Mesenchymal stem cell (in vitro differentiated cells and primary cell): ENCODE measurements at places on chromosomes 6 and 20.

GRCh38 chr6:125050663-125051318 lies 88.6 kb downstream of the RNF217 start:
- DNase-seq, result peak; percentile 85

DNA sequence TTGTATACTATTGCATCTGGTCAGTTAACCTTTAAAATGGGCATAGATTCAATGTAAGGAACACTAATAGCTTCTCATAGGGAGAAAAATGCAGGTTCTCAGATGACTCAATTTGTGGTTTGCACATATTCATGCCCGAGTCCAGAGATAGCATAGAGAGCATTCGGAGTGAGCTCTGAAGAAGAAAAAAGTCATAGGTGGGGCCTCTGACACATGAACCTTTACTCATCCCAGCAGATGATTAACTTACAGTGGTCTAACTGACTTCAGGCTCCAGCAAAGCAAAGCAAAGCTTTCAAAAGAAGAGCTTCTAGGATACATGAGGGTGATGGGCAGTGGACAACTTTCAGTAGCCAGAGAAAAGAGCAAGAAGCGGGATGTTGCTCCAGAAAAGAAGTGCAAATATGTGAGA lies 55.3 kb upstream of the BTN3A2 start:
- DNase-seq, result peak; percentile 65

DNA sequence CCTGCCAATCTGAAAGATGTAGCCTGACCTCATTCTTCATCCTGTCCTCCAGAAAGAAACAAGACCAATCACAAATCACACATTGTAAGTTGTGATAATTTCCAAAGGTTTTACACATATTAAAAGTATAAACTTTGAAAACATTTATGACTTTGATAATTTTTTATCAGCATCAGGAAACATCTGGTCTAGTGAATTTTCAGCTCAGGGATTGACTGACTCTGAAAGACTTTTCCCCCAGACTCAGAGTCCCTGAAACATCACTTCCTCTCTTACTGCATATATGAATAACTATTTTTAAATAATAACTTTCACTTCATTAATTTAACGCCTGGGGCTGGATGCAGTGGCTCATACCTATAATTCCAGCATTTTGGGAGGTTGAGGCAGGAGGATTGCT lies 48.5 kb upstream of the SSTR4 start:
- no peak for DNase-seq

DNA sequence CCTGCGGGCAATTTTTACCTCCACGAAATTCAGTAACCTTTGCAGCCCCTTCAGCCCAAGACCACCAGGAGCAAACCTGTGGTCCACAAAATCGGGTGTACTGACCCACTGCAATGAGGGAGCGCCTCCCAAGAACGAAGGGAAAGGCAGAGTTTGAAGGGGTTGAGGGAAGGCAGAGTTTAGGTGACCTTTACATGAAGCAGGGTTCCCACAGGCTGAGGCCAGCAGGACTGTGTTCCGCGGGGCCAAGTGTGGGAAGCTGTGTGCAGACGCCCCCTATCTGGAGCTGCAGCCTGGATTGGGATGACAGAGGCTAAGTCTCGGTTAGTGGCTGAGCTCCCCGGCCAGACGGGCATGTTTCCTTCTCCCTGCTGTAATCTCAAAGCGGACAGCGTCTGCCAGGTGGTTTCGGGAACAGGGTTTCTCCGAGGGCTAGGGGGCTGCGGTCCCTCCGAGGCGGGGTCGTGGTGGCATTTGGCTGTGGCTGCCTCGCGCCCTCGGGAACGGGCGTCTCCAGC lies 826 bp upstream of the PYGB start:
- peak; percentile 86 for DNase-seq

- DNase-seq, result peak; percentile 20
Observed at GRCh38 chr6:45148711-45149341, 179.3 kb upstream of the RUNX2 start.

DNA sequence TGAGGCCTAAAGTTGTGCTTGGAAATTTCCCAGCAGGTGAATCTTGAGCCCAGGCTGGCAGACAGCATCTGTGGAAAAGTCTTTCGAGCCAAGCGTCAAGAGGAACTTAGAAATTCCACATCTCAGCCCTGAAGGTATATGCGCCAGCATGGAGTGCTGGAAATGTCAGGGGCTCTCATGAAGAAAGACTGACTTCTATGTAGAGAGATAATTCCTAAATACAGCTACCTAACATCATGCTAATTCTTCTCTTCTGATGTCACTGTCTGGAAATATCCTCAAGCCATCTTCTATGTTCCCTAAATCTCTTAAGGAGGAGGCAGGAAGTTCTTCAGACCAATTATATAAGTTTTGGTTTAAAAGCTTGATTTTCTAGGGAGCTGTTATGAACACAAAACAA lies 492.4 kb upstream of the MARCKS start:
- DNase-seq, result peak; percentile 33

GRCh38 chr6:135434991-135435390 lies 62.5 kb downstream of the AHI1 start:
- peak; percentile 4 for DNase-seq

DNA sequence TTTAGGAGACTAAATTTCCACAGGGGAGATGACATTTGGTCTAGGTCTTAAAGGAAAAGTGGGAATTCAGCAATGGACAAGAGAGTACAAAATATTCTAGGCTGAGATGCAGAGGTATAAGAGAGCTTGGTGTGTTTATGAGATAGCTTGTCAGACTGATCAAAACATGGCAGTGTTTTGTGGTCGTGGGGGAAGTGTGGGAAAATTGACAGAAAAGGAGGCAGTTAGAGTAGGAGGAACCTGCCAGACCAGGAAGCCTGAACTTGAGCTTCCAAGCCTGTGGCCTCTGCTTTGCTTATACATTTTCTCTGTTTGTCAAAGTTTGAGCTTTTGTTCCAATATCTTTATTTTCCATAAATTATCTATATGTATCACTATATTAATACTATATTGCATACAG lies 69.5 kb upstream of the MAP3K7 start:
- no peak for DNase-seq

GRCh38 chr6:165876588-165876987 lies 213.5 kb upstream of the PDE10A start:
- peak; percentile 28 for DNase-seq

- no peak for DNase-seq
Observed at GRCh38 chr6:70184723-70185122, 118.2 kb downstream of the COL9A1 start.

DNA sequence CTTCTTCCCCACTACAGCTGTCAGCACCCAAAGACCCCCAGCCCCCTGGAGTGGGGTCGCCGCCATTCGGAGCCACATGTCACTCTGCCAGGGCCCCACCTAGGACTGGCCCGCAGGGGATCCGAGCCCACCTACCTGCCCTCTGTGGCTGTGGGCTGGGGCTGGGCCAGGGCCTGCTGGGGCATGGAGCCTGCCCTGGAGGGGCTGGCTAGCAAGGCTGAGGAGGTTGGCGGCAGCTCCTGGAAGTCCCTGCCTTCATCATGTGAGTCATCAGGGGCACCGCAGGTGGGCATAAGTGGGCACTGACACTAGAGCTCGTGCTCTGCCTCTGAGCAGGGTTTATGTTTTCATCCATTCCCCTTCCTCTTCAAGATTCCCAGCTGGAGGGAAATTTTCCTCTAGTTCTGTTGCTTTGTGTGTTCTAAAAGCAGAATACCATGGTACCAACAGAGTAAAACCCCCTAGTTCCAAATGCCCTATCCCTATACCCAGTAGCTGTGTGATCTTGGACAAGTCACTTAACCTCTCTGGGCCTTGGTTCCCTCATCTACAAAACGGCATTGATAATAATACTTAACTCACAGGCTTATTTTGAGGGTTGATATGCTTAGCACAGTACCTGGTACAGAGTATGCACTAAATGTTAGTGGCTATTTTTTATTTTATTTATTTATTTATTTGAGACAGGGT lies 8.7 kb upstream of the FANCE start:
- DNase-seq, result no peak

DNA sequence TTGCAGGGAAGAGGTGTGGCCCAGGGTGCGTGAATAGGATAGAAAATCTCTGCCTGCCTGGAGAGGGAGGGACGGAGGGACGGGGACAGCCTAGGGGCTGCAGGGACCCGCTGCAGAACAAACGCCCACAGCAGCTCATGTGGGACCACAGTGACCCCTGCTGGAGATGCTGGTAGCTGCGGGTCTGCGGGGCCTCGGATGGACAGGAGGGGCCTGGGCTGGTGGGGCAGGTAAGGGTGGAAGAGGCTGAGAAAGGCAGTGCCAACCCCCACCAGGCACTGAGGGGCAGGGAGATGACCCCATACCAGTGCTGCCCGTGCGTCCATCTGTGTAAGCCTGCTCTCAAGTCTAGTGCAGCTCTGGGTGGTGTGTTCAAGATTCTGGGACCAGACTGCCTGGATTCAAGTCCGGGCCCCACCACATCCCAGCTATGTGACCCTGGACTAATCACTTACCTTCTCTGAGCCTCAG lies 39.4 kb downstream of the KIAA1755 start:
- DNase-seq, result peak; percentile 74

DNA sequence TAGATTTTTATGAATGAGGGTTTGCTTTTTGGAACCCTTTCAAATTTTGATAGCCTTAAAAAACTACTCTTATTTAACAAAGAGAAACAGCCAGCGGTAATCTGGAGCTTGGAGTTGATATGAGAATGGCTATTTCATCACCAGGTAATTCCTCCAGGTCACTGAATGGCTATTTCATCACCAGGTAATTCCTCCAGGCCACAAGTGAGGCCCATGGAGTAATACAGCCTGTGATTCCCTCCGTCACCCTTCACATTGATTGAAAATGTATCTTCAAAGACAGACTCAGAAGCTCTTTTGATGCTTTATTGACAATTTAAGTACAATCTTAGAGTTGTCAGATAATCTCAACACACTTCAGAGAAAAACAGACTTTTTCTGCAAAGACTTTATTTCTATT lies 73.3 kb upstream of the AGPAT4 start:
- no peak for DNase-seq

DNA sequence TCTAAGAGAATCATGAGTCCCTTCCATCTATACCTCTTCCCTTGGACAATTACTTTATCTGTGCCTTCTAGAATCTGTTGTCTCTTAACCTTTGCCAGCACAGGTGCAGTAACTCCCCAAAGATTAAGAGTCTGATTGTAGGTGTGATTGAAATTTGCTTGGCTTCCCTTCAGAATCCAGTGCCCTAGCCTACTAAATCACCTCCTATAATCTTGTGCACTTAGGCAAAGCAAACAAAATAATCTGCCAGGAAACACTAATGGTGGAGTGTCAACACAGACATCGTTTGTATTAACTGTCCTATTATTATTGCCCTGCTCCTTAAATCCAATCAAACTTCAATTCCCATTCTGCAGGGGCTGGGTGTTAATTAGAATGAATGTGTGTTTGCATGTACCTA lies 28.0 kb downstream of the ID4 start:
- DNase-seq, result no peak

DNA sequence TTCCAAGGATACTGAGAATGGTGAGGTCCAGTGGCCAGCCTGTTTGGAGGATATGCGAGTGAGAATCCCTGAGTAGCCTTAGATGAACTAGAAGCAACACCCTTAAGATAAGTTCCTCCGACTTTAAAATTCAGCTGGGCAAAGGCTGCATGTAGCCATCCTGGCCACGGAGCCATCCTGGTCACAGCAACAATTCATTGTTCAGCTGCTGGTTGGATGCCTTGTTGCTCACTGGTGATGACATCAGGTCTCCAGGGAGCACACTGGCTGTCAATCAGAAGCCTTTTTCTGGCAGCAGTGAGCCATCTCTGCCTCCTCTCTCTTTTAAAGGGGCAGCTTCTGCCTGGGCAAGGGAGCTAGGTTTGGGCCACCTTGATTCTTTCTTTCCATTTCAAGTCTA lies 22.4 kb upstream of the RIMS4 start:
- no peak for DNase-seq

- DNase-seq, result no peak
Observed at GRCh38 chr6:64553249-64553786, 917.7 kb downstream of the PHF3 start.

DNA sequence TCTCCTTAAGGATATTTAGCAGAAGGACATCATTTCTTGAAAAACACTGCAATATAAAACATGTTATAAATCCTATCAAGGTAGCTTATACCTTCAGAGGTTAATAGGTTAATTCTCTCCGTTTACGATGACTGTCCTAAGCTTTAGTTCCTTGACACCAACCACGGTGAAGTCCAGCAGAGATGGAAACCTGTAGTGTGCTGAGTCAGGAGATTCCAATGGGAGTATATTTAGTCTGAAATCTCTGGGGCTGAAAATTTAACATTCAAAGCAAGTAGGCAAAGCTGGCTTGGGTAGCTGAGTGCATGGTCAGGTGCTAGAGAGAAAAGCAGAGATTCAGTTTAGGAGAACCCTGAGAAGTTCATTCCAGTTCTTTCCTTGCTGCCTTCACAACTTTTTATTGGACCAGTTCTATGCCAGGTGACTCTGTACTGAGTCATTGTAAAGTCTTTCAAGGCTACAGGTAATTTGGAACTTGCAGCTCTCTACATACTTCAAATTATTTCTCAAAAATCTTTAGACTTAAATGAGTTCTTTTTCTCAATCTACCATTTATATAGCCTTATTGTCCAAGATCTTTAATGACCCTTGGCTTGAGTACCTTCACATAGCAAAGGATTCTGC lies 1009.4 kb upstream of the FLRT3 start:
- DNase-seq, result no peak

DNA sequence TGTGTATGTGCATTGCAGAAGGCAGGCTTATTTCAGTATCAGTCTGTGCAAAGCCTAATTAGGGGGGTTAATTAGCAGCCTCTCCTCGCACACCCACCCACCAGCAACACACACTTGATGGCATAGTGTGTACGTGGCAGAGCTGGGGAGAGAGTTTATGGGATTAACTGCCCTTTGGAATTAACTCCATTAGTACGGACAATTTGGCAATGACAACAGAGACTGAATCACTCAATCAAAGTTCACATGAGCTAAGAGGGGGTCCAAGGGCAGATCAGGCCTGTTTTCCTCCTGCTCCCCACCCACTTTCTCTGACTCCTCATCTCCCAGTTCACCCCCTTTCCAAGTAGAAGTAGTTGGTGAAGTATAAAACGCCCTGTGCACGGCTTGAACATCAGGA lies 69.5 kb downstream of the LRFN2 start:
- no peak for DNase-seq

- DNase-seq, result peak; percentile 32
Observed at GRCh38 chr6:124371974-124372475, 568.4 kb downstream of the NKAIN2 start.

- DNase-seq, result no peak
Observed at GRCh38 chr6:15465212-15465611, 197.6 kb downstream of the DTNBP1 start.

DNA sequence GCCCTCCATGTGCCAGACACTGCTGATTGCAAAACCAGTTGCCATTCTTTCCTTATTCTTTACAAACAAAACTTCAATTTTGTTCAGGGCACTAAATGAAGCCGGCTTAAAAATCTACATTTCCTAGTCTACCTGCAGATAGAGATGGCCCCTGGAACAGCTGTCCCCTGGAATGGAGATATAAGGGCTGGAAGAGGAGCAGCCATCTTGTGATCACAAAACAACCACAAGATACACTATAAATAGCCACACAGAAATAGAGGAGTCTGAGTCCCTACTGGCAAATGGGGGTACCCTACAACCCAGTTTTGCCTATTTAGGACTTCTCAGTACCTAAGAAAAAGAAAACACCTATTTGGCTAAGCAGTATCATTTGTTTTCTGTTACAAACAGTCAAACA lies 115.9 kb upstream of the BEND6 start:
- DNase-seq, result no peak

- peak; percentile 86 for DNase-seq
Observed at GRCh38 chr6:158869826-158870648, 50.9 kb upstream of the EZR start.
